Tongue (tissue), 3 donors: ENCODE measurements at places on chromosomes 1 and 21.
A peak's percentile ranks its signal among the peaks of the same experiment; 100 is the strongest.

GRCh38 chr1:18580047-18580446 is 50.6 kb upstream of the PAX7 start:
- no peak for DNase-seq

GRCh38 chr1:89546082-89546889 is 21.7 kb downstream of the LRRC8B start:
- DNase-seq = no peak

DNA sequence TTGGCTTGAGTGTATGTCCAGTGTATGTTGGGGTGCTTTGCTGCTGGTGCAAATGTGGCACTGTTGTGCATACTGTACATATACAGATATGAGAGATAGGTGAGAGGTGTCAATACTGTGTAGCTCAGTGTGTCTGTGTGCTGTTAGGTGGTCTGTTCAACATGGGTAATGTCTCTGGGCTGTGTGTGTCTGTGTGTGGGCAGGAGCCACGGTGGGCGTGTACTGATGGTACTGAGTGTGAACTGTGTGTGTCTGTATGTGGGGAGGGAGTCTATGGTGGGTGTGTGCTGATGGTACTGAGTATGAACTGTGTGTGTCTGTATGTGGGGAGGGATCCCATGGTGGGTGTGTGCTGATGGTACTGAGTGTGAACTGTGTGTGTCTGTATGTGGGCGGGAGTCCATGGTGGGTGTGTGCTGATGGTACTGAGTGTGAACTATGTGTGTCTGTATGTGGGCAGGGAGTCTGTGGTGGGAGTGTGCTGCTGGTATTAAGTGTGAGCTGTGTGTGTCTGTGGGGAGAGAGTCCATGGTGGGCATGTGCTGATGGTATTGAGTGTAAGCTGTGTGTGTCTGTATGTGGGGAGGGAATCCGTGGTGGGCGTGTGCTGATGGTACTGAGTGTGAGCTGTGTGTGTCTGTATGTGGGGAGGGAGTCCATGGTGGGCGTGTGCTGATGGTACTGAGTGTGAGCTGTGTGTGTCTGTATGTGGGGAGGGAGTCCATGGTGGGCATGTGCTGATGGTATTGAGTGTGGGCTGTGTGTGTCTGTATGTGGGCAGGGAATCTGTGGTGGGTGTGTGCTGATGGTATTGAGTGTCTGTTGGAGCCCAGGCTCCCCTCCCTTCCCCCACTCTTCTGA is 32.2 kb upstream of the FOXO6 start:
- DNase-seq = no peak

DNA sequence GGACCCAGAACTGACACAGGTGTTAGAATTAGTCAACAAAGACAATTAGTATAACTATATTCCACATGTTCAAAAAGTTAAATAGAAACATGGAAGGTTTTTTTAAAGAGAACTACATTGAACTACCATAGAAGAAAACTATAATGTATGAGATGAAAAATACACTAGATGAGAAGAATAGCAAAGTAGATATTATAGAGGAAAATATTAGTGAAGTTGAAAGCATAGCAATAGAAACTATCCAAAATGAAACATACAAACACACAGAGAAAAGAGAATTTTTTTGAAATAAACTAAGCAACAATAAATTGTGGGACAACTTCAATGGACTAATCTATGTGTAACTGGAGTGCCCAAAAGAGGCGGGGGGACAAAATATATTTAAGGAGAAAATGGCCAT is 8.0 kb upstream of the HEATR1 start:
- no peak for DNase-seq

DNA sequence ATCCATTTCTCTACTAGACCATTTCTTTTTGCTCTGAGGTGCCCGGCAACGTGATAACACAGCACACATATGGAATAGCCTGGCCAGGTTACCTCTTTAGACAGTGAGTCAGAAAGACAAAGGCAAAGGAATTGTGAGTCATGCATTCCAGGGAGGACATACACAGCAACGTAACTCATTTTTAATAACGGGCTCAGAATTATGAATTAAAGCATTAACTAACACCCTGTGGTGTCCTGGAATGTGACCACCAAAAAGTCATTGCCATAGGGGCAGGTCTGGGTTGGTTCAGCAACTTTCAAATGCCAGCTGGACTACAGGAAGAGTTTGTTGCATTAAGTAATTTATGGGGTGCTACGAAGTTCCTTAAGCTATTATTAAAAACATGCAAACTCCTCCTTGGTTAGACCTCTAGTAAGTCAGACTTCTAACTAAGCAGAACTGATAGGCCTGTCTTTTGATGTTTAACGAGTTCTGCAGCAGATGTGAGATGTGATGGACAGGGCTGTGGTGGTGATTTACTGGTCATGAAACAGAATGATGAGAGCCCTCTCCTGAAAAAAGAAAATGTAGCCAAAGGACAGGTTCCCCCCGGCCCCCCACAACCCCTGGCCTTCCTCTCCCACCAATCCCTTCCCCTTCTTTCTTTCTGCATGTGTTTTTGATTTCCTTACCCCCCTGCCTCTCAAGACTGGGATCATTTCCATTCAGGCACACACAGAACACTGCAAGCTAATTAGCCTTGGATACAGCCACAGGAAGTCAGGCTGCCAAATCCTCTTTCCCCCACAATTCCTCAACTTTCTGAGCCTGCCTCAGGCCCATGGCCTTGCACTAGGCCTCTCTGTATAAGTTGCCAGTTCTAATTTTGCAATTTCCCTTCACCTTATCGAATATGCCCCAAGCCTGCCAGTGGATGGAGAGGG is 88.9 kb upstream of the HAO2 start:
- DNase-seq = peak; percentile 75

DNA sequence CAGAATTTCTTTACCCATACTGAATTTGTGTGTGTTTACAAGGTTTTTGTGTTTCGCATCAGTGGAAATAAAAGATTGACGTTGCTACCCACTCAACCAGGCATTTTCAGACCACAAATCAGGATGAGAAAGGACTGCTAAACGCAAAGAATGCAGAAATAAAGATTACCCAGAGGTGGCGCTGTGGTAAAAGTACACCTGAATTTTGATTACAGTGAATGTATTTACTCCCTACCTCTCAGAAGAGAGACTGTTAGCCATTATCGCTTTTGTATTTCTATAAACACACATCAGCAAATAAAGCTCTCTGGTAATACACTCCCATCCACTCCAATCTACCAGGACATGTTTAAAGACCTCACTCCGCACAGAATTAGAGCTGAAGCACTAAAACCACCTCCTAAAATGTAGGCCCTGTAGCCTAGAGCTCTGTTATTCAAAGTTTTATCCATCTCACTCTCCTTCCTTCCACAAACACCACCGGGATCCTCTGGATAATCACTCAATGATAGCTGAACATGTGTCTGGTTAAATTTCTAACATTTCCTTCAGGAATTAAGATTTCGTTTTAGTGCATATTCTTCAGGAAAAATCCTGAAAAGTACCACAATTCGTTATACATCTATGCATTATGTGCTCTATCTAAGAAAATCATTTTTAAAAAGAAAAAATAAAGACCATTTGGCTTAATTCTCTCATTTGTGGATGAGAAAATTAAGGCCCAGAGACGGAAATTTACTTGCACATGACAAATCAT is 2.5 kb upstream of the LMO4 start:
- peak; percentile 83 for DNase-seq

GRCh38 chr1:26677306-26678115 is 18.3 kb upstream of the ARID1A start:
- DNase-seq = peak; percentile 86

DNA sequence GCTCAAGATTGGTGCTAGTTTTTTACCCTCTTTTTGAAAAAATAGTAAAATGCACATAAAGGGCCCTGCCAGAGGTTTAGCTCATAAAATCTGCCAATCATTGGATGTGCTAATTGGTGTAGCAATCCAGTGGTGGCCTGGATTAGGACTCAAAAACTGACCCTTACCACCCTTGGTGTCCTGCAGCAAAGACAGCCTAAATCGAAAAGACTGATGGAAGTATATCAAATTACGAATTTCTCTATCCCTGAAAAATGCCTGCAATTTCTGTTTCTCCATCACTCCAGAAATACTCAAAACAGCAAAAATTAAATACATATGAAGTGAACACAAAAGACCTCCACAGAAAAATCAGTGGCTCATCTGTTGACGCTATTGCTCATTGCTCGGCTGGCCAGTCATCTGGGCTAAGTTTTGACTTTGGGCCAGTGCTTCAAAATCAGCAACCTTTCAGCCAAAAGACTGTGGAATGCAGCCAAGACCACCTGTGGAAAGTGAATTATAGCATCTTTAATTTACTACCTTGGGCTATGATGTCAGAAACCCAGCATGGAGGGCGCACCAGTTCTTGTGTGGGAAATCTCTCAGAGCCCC is 30.0 kb downstream of the WLS start:
- DNase-seq = no peak

DNA sequence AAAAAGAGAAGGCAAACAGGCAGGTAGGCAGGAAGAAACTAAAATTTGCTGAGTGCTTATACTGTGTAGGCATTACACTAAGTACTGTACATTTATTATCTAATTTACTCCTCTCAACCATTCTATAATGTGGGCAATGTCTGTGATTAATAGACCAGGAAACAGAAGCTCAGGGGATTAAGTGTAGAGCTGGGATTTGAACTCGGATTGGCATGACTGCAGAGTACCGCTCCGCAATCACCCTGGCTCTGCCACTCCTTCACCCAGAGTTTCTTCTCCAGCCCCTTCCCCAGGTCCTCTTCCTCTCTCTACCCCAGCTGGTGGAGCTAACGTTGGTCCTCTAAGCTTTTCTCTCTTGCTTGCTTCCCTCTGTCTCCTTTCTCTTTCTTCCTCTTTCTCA is 11.5 kb upstream of the S100A2 start:
- no peak for DNase-seq

- DNase-seq = peak; percentile 60
These were observed 38.2 kb downstream of the KCNAB2 start for GRCh38 chr1:6083801-6084446.

DNA sequence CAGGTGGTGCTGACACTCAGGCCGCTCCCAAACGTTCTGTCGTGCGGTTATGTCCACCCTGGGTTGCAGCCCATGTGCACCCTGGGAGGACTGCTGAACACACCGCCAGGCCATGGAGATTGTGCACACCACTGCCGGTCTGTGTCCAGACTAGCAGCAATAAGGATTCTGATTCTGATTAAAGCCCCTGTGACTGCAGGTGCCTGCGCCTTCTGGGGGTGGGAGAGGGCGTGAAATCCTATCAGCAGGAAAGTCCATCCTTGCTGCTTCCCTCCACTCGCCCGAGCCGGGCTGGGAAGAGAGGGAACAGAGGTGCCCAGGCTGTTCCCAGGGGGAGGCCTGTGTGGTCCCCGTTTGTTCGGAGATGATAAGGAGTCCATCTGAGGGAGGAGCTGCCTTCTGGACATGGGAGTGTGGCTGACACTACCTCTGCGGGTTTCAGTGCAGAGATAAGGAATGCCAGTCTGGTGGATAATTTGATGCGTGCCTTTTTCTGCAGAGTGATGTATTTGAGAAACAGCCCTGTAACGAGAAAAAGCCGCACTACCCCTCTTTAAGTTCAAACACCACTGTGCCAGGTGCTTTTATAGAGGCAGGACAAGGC is 41.2 kb downstream of the BACE2 start:
- DNase-seq = no peak

DNA sequence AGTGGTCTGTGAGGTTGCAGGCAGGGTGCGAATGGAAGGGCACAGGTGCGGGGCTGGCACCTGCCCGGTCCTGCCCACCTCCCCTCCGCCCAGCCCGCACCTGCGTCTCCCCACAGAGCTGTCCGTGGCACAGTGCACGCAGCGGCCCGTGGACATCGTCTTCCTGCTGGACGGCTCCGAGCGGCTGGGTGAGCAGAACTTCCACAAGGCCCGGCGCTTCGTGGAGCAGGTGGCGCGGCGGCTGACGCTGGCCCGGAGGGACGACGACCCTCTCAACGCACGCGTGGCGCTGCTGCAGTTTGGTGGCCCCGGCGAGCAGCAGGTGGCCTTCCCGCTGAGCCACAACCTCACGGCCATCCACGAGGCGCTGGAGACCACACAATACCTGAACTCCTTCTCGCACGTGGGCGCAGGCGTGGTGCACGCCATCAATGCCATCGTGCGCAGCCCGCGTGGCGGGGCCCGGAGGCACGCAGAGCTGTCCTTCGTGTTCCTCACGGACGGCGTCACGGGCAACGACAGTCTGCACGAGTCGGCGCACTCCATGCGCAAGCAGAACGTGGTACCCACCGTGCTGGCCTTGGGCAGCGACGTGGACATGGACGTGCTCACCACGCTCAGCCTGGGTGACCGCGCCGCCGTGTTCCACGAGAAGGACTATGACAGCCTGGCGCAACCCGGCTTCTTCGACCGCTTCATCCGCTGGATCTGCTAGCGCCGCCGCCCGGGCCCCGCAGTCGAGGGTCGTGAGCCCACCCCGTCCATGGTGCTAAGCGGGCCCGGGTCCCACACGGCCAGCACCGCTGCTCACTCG is 23.3 kb downstream of the FTCD start:
- DNase-seq = no peak

- DNase-seq = no peak
These were observed 49.6 kb downstream of the WDR64 start for GRCh38 chr1:241701483-241702295.

DNA sequence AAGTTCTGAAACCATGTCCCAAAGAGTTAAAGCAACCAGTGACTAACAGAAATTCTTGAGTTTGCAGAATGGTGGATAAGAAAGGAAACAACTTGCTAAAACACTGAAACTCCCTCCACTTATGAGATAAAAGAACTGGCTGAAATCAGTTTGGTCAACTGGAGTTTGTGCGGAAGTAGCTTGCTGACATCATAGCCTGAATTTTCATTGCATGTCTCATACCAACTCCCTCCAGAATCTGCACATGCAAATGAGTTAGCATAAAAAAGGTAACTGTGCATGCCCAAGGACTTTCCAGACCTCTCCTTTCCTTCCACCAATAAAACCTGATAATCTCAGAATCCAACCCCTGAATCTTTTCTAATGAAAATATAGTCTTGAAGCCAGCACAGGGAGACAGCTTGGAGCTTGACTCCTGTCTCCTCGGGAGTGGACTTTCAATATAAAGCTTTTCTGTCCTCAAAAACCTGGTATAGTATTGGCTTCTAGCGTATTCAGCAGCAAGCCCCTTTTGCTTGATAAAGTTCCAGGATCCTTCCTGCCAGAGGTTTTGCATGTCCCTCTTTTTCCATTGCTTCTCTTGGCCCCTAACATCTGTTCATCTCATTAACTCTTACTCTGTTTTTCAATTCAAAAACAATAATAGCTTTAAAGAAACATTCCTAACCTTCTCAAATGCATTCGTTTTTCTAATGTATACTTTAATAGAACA is 785.8 kb upstream of the ADGRL4 start:
- DNase-seq = no peak

DNA sequence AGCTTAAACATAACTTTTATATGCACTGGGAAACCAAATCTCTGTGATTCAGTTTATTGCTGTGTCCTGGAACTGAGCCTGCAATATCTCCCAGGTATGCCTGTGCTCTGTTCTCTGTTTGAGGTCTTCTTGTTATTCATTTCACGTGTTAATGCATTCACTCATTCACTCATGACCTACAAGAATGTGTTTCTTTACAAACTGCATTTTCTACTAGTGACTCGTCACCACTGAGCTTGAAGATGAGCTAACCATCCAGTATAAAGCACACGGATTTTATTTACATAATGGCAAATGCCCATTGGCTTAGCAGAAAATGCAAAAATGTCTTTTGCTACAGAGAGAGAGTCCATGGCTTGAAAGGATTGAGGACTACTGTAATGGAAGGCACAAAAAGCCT is 75.0 kb upstream of the DUSP10 start:
- DNase-seq = no peak
